ENCODE measurements at places on chromosomes 5 and 9.

DNA sequence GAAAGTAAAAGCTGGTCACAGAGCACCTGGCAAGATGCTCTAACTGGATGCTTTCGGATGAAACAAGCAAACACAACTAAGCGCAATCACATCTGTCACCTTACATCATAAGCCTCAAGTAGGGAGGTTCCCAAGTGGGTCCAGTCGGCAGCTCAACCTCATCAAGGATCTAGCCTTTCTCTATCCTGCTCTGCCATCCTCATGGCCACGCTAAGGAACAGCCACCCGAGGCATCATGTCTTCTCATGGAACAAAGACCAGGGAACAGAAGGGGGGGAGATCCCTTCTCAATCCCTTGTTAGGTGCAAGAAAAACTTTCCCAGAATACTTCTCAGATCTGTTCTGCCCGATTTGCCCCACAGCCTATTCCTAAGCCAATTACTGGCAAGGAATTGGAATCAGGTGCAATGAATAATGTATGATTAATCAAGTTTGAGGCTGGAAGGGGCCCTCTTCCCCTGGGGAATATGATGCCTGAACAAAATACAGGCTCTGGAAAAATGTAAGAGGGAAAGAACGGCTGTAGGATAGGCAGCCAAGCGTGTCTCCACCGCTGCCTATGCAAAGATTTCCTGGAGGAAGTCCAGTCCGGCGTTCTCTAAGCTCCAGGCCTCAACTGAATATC is 1.3 kb upstream of the HABP4 start:
- DNase-seq: no peak

DNA sequence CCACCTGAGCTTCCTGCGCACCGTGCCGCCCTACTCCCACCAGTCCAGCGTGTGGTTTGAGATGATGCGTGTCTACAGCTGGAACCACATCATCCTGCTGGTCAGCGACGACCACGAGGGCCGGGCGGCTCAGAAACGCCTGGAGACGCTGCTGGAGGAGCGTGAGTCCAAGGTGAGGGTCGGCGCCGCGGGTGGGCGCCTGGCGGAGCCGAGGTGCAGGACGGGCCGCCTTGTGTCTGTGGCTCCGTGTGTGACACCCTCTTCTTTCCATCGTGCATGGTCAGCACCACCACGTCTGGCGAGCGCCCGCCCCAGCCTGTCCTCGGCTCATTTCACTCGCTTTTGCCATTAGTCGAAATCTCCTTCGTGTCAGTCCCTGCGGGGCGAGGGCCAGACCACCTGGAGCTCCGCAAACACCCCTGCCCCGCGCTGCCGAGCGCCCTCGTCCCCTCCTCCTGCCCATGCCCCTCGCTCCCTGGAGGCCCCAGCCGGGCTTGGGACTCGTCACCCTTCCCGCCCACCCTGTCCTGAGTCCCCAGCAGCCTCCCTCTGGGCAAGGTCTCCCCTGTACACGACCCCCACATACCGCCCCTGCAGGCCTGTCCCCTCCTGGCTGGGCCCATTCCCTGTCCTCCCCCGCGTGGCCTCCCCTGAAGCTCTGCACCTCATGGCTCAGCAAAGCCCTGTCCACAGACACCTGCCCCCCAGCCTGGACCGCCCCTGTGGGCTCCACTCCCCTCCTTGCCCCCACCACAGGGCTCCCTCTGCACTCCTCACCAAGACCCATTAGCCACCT is 7.0 kb downstream of the GRIN1 start:
- no peak for DNase-seq

DNA sequence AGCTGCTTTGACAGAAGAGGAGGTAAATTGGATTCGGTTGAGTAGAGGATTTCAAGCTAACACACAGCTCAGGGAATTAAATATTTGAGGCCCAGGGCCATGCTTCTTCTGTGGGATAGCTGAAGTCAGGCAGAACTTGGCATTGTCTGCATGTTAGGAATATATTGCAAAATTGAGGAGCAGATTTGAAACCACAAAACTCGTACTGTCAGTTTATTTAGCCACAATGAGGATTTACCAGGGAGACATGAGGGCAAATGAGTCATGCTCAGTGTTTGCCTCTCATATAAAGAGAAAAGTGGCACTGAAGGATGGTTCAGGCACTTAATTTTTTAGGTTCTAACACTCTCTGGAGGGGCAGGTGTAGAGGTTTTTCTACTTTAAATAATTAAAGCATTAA is 83.0 kb upstream of the PRLR start:
- no peak for DNase-seq

- DNase-seq: peak; percentile 60
These were observed 663 bp upstream of the SMIM27 start for GRCh38 chr9:32551276-32552051.

Data from stimulated activated CD4-positive, alpha-beta T cell treated with anti-CD3 and anti-CD28 coated beads, Interleukin-1b, Interleukin-23, amount 100 ng/mL, for 48 hours (primary cell).